Motor neuron (in vitro differentiated cells): ENCODE measurements at places on chromosomes 12 and 14. TPM values are rescaled to one million over a fixed set of nuclear protein-coding genes. Genes with fewer than 3 reads are reported as not detected.

ASB2 gene
- total RNA-seq: 0.50 and 0.78 TPM in 2 replicates

- ATAC-seq: no peak
These were observed 316.5 kb upstream of the OR4E1 start for GRCh38 chr14:21990116-21990515.

- ATAC-seq: no peak
These were observed 68.7 kb upstream of the KRAS start for GRCh38 chr12:25319233-25319984.

GRCh38 chr12:123891516-123892179, 81.0 kb downstream of the CCDC92 start:
- no peak for ATAC-seq
